ENCODE measurements at places on chromosomes 11 and 22.

DNA sequence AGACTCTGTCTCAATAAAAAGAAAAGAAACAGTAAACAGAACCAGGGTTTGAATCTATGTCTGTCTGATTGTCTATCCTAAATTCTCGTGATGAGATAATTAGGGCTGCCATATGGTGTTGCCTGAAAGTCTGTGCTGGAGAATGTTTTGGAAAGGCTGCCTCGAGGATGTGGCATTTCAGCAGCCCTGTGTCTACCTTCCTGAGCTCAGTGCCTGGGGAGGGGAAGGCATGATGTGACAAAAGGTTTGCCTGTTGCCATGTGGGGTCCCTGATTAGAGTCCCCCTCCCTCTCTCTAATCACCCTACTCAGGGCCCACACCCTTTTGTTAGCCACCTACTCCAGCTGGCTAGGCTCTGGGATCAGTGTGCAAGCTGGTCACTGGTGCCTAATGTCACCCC, 15.2 kb downstream of the CD82 start:
- no peak for DNase-seq

- DNase-seq: no peak
Observed at GRCh38 chr22:48675830-48676145, 1151.9 kb downstream of the BRD1 start.

DNA sequence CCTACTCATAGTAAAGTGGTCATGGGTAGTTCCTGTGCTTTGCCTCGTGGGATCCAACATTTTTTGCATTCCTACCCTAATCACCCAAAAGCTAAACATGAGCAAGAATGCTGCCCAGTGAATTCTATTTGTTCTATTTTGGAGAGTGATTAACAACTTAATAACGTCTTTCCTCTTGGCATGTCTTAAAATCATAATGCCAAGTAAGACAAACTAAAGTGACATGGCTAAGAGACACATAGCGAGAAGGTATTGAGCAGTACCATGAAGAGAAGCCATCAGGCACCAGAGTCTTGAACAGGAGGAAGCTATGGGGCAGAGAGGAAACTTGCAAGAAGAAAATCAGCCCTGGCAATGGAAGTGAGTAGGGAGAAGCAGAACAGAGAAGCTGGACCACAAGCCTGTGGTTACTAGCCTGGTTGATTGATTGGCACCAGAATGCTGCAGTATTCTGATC, 32.0 kb downstream of the EXPH5 start:
- DNase-seq: no peak

GRCh38 chr22:28801845-28802594, 1.7 kb upstream of the XBP1 start:
- no peak for DNase-seq

- DNase-seq: no peak
Observed at GRCh38 chr11:78262691-78263090, 74.0 kb downstream of the USP35 start.

DNA sequence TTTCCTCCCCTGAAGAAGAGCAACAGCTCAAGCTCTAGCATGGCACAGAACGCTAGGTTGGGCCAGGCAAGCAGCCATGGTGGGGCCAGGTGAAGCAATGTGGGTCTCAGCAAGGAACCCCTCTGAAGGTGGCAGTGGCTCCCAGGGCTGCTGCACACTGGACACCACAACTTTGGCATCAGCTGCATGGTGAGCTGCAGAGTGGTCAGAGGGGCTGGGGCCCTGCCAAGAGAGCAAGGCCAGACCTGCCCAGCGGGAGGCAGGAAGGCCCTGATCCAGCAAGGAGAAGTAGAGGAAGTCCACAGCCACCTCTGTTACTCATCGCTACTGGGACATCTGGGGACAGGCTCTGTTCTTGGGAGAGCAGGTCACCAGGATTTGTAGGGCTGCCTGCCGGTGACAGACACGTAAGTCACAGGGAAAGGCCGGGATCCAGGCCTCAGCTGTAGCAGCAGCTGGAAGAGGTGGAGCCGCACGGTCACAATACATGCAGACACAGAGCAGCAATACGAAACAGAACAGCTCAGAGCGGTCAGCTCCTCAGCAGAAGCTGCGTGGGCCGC, 12.4 kb downstream of the CYB561A3 start:
- no peak for DNase-seq

GRCh38 chr11:70790671-70791300, 392.5 kb downstream of the CTTN start:
- DNase-seq: no peak

DNA sequence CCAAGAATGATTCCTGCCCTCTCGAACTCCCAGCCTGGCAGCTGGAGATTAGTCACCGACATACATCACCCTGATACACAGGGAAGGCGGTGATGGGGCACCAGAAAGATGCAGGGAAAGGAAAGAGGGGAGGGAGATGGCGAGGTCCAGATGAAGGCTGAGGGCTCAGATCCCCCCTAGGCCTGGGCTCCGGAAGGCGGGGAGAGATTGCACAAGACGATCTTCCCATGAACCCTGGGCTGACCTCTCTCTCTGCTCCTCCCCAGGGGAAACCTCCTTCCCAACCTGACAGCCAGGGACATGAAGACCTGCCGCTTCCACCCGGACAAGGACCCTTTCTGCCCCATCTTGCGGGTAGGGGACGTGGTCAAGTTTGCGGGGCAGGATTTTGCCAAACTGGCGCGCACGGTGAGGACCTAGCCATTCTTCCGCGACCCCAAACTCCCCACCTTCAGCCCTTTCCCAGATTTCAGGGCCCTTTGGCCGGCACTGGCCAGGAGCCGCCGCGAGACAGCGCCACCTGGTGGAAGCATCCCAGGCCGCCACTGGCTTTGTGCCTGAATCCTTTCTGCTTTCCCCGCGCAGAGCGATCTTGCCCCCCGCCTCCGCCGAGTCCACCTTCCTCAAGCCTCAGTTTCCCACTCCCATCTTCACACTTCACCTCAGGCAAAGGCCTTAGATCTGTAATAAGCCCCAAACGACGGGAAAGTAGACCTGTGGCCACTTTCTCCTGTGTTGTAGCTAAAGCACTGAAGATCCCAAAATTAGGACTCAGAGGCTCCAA, 11.5 kb downstream of the P2RX3 start:
- peak; percentile 72 for DNase-seq

GRCh38 chr11:112532506-112532905, 271.8 kb upstream of the PLET1 start:
- DNase-seq: no peak

GRCh38 chr11:10809373-10810160, 841 bp upstream of the EIF4G2 start:
- DNase-seq: no peak

- no peak for DNase-seq
Observed at GRCh38 chr11:10109806-10110205, 184.2 kb downstream of the SBF2 start.

DNA sequence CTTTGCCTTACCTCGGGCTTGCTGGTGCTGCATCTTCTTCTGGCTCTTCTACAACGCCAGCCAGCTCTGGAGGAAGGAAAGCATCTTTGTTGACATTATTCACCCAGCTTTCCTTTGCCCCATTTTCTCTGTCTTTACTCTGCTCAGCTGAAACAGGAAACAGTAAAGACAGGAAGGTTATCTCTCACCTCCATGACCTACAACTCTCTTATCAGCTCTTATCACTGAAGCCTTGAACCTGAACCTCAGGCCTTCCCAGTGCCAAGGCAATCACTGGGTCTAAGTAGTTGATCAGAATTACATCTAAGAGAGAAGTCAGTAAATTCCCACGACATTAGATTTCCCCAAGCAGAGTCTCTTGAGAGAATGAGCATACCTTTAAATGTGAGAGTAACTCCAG, 59.6 kb upstream of the CCDC89 start:
- no peak for DNase-seq

DNA sequence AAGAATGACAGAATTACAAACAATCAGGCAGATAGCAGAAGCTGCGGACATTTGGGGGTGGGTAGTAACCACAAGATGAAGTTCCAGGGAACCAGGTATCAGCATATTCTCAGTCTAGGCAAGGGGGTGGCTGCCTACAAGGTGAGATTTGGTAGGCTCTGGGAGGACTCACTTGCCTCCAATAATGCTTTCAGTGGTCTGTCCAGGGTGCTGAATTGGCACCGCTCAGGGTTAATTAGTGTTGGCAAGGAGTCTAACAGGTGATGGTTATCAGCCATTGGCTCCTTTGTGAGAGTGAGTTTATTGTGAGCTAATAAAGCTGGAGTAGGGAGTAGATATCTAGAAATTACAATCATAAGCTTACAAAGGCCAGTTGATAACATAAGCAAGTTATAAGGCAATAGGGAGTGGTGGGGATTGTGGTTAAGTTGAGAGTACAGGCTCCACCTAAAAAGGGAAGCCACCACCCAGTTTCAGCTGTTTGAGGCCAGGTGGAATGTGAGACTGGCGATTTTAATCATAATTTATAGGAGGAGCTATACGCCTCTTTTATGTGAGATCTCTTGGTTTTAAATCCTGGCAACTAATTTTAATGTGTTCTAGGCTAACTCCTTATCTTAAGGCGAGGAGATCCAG, 320.5 kb downstream of the MIAT start:
- DNase-seq: no peak

DNA sequence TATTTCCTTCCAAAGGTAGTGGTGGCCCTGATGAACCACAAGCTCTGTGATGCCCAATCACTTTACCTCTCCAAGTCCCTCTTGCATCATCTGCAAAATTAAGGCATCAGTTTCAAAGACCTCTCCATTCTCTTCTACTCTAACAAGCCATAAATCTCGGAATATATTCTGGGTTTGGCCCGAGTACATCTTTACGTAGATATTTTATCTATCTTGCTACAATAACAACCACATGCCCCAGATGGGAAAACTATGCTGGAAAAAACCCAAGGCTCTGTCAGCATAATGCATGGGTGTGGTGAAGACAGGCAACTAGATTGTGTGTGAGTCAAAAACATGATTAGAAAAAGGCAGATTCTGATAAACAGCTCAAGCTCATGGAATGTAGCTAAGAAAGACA, 228.2 kb upstream of the BLID start:
- DNase-seq: no peak

GRCh38 chr11:47466701-47467250, 17.8 kb upstream of the RAPSN start:
- no peak for DNase-seq

- DNase-seq: no peak
Observed at GRCh38 chr11:28176351-28176750, 68.2 kb downstream of the METTL15 start.

- DNase-seq: no peak
Observed at GRCh38 chr22:20151276-20151588, 377 bp upstream of the CCDC188 start.

- DNase-seq: no peak
Observed at GRCh38 chr11:57620467-57620866, 23.0 kb downstream of the SERPING1 start.

- no peak for DNase-seq
Observed at GRCh38 chr11:19652623-19653375, 59.8 kb upstream of the NAV2 start.

GRCh38 chr11:46050003-46050461, 71.2 kb downstream of the PHF21A start:
- DNase-seq: no peak

DNA sequence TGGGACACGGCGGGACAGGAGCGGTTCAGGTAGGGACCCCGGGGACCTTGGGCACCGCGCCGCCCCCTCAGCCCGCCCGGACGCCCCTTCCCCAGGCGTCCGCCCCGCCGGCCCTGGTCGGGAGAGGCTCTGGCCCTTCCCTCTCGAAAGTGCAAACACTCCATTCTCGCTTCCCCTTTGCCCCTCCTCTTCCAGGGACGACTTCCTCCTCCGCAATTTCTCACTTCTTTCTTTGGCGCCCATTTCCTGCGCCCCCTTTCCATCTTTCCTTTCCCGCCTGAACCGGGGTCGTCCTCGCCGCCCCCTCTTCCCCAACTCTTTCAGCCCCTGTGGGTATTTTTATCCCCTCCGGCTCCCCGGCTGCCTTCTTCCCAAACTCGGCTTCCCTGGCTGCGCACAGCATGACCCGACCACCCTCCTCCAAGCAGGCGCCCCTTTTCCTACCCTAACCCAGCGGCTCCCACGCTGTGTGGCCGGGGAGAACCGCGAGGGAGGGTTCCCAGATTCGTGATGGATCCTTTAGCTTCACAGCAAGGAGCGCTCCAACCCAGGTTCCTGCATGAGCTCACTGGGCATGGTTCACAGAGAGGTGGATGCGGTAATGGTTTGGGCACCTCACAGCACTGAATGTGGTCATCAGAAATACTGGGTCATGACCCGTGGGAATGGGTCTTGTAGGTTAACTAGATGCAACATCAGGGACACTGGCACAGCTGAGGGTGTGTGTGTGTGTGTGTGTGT, 689 bp downstream of the RAB39A start:
- DNase-seq: no peak
